NCI-H187 treated with DMSO at 0.1 percent for 48 hours (cell line): ENCODE measurements at places on chromosomes 11 and 22.

DNA sequence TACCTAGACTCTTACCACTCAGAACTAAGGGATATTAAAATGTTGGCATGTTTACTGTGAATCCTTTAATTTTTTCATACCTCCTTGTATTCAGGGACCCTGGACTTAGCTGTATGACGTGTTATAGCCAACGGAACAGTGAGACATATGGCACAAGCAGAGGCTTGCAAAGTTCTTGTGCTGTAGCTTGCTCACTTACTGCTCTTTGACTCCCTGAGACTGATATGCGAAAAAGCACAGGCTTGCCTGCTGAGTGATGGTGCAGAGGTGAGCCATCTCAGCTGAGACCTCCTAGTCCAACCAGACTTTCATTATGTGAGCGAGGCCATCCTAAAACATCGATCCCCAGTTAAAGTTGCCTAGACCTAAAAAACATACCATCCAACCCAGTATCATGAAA lies 811.0 kb downstream of the METTL15 start:
- no peak for DNase-seq

DNA sequence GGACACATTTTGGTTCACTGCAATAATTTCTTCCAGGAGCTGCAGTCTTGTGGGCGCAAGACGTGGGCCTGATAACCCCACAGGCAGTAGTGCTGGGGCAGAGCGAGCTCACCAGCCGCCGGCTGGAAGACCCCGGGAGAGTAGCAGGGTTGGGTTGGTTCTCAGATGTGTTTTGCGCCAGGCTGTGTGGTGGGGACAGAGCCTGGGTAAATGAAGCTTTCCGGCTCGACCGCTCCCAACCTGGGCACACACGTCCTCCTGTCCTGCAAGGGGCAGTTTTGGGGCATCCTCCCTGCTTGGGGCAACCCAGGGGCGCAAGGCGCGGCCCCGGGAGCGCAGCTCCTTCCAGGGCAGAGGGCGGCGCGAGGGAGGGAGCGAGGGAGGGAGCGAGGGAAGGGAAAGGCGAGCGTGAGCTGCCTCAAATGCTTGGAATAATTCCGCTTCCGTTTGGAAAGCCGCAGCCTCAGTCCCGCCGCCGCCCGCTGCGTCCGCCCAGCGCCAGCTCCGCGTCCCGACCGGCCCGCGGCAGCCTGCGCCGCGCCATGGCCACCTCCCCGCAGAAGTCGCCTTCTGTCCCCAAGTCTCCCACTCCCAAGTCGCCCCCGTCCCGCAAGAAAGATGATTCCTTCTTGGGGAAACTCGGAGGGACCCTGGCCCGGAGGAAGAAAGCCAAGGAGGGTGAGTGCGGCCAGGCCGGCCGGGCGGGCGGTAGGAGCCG lies at the start of gene PARVA:
PARVA (plus strand) TSS at position 466 of the 718 bp plus-strand sequence; CDS start at position 543, 77 bp downstream.
- DNase-seq: no peak

DNA sequence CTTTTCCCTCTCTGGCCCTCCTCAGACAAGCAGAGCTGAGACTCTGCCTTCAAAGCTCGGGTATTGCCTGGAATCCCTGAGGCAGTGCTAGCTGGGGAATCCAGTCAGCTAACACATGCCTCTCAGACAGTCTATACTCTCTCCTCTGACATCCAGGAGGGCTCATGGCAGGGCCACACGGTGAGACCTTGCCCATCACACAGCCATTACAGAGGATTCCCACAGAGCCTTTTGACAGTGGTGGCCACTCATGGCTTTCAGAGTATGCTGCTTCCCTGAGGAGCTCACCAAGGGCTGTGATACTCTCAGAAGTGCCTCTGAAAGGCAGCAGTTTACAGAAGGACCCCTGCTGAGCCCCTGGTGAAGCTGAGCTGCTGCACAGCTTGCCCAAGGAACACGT lies 165.3 kb downstream of the RRAS2 start:
- DNase-seq: no peak

GRCh38 chr11:17019232-17019631 lies 5.0 kb upstream of the PLEKHA7 start:
- no peak for DNase-seq

DNA sequence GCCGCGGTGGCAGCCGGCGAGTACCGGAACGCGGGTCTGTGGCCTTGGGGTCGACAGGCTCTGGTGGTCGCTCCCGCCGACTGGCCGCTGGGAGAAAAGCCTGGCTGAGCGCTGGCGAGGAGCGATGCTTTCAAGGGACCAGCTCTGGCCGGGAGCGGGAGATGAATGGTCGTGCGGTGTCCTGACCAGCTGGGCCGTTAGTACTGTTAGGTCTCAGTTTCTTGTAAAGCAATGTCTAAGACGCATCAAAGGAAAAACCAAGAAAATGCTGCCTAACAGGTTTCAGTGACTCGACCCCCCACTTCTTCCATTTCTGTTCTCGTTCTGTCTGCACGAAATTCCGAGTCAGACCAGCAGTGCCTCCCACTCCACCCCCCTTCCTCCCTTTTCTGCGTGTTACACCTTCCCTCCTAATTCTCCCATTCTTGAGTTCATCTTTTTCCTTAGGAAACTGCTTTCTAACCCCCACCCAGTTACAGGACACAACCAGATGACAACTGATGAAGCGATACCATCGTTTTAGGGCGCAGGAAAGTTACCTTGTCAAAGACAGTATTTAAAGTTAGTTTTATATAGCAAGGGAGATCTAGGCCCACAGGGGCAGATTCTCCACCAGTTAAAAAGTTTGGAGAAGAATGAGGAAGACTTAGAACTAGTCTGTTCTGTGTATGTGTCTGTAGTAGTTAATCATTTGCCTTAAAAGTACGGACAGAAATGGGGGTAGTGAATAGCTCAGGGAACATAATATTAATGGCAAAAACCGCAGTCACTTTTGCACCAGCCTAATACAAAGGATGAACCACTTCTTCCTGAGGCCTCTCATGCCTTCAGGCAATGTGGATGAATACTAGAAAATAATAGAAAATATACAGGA lies 1.0 kb downstream of the CUL5 start:
- DNase-seq: no peak

DNA sequence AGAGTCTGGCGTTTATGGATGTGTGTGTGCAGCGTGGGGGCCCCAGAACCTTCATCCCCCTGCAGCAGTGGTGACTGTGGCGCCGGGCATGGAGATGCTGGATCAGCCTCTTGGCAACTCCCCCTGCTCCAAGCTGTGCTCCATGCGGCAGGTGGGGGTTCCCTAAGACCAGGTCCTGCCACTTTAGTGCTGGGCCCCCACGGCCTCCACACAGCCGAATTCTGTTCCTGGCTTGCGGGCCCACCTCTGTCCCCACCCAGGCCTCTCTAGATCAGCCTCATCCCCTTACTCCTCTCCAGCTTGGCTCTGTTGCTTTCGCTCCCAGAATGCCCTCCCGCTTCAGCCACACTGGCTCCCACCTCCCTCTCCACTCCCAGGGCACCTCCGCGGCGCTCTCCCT lies 59.6 kb downstream of the TRMU start:
- no peak for DNase-seq

GRCh38 chr11:19509215-19509614 lies 203.4 kb upstream of the NAV2 start:
- DNase-seq: no peak

DNA sequence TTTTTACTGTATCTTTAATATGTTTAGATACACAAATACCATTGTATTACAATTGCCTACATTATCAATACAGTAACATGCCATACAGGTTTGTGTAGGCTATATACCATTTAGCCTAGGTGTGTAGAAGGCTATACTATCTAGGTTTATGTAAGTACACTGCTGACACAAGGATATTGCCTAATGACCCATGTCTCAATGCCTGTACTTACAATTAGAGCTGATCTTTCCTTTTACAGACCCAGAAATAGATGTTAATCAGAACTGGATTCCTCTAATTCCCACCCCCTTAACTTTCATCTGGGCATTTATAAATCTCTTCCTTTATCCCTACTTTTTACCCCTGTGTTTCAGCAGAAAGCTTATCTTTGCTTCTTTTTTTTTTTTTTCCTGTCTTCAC lies 229.5 kb downstream of the METTL15 start:
- DNase-seq: no peak

DNA sequence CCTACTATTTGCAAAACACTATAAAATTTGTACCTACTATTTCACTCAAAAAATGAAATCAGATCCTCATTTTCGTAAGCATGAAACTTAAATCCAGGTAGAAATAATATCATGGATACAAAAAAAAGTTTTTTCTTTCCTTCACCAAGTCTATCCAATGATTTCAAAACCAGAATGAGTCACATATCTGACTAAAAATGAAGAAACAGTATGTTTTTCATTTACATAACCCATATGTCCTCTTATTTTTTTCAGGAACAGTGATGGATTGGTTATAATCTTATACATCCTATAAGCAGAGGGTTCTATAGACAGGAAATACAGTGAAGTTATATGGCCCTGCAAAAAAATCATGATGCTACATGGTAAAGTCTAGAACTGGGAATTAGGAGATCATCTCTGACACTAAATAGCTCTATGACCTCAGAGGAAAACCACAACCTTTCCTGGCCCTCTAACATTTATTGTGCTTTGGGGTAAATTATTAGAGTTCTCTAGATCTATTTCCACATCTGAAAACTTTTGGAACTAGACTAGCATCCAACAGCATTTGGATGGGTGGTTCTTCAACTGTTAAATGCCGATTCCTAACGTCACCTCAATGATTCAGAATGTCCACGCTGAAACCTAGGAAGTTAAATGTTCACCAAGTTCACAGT lies 10.9 kb downstream of the MTMR2 start:
- no peak for DNase-seq

- DNase-seq: no peak
Observed at GRCh38 chr11:45285930-45286632, at the start of gene SYT13. SYT13 (minus strand) TSS chr11:45286341; CDS start chr11:45286207, 134 bp downstream.

- DNase-seq: no peak
Observed at GRCh38 chr11:34052608-34053160, 1.2 kb downstream of the CAPRIN1 start.

GRCh38 chr22:48828688-48829087 lies 999.0 kb downstream of the BRD1 start:
- no peak for DNase-seq

DNA sequence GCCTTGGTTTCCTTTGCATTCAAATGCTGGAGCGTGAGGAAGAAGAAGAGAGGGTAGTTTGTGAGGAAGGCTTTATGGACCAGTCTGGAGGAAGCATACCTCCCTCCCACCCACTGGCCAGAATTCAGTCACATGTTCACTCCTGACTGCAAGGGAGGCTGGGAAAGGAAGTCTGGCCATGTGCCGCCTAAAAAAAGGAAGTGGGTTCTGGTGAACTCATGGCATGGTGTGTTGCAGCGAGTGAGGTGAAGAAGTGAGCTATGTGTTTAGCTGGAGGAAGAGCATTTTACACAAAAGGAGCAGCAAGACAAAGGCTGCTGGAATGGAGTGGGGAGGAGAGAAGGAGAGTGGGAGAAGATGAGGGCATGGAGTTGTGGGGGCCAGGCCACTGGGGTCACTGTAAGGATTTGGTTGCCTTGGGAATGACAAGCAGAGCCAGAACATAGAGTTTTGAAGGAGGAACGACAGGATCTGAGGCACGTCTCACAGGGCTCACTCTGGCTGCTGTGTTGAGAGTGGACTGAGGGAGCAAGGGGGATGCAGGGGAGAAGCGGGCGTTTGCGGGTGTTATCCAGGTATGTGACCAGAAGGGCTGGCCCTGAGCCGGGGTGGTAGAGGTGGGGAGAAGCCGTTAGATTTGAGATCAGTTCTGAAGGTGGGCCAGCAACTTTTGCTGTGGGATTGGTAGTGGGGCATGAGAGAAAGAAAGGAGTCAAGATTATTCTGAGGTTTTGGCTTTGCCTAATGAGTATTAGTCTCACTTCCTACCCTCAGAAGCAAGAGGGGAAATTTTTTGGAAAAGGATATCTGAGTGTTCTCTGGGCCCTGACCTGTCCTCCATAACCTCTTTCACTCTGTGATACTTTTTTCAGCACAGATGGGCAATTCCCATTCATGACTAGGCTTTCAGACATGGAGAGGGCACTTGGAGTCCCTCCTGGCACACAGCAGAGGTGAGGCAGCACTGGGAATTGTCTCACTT lies 26.4 kb downstream of the BMAL1 start:
- DNase-seq: no peak

DNA sequence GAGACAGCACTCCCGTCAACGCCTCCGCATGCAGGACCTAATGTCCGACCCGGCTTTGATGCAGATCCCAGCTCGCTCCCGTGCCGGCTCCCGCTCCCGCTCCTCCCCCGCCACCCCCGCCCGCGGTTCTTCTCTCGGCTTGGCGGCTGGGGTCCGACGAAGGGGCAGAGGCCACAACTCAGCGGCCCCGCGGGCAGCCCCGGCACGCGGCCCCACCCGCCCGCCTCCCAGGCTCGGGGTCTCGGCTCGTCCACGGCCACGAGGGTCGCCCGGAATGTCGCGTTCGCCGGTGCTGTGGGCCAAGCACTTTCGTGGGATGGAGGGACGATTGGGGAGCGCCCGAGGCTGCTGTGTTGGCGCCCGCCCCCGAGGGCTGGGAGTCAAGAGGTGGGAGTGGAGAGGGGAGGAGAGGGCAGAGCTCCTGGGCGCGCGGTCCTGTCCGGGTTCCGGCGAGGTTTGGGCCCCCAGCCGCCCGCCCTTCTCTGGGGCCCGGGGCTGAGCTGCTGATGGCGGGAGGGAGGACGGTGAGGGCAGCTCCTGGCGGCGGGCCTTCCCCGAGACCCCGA lies 5.3 kb upstream of the TBX1 start:
- DNase-seq: no peak

DNA sequence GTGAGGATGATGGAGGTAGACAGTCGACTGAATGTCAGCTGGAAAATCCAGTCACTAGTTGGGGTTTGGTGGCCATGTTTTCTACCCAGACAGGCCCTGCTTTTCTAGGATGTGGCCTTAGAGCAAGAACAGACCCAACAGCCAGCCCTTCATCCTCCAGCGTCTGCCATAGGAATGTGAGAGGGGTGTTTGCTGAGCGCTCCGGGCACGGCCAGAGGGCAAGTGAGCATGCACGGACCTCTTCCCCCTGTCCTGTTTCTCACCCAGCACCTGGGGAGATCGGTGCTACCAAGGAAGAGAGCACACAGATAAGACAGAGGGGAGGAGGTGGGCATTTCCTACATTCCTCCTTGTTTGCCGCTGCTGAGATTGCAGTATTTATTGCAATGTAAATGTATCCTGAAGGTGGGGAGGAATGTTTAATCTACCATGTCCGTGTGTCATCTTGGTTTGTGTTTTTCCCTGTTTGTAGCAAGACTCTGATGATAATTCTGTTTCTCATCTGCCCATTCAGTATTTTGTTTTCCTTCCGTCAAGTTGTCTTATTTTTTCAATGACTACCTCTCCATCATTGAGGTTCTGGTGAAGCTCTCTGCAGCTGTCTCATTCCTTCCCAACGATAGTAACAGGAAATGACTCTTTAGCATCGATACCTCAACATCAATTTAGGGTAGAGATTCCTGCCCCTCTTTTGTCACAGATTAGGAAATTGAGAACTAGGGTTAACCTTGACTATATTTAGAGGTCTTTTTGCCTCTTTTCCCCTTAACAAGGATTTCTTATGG lies 4.9 kb upstream of the ATF4 start:
- DNase-seq: no peak

GRCh38 chr11:32870676-32871075 lies 21.9 kb upstream of the QSER1 start:
- DNase-seq: no peak
